HCT116 (cell line): ENCODE measurements at places on chromosomes 12 and 14.

DNA sequence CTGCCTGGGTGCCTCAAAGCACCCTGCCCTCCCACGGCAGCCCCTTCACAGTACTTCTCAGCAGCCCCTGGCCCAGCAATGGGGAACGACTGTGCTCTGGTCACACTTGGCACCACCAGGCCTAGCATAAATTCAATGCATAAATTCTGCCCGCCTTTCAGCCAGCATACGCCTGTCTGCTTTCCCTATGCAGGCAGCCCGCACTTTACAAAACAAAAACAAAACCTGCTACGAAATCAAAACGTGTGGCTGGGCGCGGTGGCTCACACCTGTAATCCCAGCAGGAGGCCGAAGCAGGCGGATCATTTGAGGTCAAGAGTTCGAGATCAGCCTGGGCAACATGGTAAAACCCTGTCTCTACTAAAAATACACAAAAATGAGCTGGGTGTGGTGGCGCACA lies 33.5 kb downstream of the SNRNP35 start:
- DNase-seq = no peak

DNA sequence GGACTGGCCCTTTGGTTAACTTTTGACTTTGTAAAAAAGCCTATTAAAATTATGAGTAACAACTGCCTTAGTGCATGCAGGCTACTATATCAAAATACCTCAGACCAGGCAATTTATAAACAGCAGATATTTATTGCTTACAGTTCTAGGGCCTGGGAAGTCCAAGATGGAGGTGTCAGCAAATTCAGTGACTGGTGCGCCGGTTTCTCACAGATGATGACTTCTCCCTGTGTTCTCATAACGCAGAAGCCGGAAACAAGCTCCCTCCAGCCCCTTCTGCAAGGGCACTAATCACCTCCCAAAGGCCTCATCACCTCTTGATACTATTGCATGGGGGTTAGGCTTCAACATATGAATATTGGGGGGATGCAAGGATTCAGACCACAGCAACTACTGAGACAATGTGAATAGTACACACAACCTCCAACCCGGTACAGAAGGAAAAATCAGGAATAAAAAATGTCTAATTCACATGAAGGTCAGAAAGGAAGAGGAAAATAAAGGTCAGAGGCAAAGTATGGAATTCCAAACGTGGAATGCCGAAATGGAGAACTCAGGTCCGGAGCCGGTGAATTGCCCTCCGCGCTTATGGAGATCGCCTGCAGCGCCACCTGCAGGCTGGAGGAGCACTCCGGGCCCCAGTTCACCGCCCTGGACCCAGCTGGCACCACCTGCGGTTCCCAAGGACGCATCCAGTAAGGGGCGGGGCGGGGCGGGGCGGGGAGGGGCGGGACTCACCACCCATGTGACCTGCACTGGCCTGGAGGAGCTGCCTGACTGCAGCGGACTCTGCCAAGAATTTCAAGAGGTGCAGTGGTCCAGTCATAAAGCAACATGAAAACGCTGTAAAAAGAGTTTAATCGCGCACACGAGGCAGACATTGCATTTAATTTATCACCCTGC lies 203.4 kb downstream of the KIF26A start:
- peak; percentile 88 for DNase-seq

- peak; percentile 57 for DNase-seq
Observed at GRCh38 chr12:77122236-77122635, 56.9 kb upstream of the E2F7 start.

DNA sequence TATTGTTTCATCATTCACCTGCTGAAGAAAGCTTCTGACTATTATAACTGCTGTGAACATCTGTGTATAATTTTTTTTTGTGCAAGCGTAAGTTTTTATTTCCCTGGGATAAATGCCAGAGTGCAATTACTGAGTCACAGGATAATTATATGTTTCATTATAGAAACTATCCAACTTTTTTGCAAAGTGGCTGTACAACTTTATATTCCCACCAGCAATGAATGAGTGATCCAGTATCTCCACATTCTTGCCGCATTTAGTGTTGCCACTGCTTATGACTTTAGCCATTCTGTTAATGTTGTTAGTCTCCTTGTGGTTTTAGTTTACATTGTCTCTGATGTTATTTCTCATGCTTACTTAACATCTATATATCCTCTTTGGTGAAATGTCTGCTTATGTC lies 88.1 kb upstream of the CCDC175 start:
- no peak for DNase-seq

DNA sequence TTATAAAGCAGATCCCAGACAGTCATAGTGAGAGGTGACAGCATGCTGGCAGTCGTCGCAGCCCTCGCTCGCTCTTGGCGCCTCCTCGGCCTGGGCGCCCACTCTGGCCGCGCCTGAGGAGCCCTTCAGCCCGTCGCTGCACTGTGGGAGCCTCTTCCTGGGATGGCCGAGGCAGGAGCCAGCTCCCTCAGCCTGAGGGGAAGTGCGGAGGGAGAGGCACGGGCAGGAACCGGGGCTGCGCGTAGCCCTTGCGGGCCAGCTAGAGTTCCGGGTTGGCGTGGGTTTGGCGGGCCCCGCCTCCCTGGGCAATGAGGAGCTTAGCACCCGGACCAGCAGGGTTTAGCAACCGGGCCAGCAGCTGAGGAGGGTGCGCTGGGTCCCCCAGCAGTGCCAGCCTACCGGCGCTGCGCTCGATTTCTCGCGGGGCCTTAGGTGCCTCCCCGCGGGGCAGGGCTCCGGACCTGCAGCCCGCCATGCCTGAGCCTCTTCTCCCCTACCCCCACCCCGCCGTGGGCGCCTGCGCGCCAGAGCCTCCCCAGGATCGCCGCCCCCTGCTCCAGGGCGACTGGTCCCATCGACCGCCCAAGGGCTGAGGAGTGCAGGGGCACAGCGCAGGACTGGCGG lies 451.2 kb upstream of the DCN start:
- no peak for DNase-seq

DNA sequence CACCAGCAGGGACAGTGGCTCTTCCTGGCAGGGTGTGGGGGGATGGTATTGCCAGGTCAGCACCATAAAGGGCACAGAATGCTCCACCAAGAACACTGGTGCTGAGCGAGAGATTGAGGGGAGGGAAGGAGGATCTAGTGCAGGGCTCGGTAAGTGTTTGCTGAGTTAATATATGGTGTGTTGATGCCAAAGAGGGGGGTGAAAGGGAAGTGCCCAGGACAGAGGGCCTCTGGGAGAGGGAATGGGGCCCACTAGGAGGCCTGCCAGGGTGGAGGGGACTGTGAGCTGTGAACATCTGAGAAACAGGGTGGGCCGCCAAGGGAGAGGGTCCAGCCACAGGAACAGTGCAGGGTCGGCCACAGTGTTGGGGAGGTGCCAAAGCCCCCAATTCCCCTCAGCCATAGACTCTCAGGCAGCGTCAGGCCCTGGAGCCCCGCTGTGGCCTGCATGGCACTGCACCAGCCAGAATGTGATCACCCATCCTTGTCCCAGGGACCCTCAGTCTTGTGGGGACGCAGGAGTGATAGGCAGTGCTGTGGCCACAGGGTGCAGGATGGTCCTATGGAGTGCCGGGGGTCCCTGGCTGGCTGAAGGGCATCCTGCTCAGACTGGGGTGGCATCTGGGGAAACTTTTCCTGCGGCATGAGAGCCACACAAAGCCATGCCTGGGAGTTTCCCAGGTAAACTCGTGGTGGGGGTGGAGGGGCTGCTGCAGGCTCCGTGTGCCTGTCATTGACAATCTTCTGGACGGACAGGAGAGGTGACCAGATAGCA lies 11.9 kb downstream of the RIN3 start:
- no peak for DNase-seq

- no peak for DNase-seq
Observed at GRCh38 chr12:130212384-130212989, 50.2 kb downstream of the FZD10 start.

- no peak for DNase-seq
Observed at GRCh38 chr14:100203146-100203545, 35.8 kb upstream of the YY1 start.

GRCh38 chr12:46087916-46088439 lies 97.6 kb upstream of the SCAF11 start:
- no peak for DNase-seq

- no peak for DNase-seq
Observed at GRCh38 chr12:76639646-76640045, 80.1 kb upstream of the OSBPL8 start.

- DNase-seq = no peak
Observed at GRCh38 chr12:4091016-4091743, 182.4 kb upstream of the CCND2 start.

DNA sequence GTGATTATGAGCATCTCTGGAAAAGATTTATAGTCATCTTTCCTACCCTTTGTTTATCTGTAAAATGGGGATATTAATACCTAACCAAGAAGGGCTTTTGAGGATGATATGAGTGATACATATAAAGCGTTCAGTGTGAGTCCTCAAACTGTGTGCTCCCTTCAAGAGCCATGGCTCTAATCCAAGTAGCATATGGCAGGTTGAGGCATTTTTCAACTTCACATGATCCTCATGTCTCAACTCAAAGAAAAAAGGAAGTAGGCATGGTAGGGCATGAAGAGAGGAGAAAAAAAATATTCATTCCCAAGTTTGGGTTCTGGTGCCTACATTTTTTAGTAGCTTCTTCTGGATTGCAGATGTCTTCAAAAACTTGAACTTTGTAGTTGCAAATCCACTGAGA lies 286.3 kb upstream of the ATP2B1 start:
- no peak for DNase-seq

DNA sequence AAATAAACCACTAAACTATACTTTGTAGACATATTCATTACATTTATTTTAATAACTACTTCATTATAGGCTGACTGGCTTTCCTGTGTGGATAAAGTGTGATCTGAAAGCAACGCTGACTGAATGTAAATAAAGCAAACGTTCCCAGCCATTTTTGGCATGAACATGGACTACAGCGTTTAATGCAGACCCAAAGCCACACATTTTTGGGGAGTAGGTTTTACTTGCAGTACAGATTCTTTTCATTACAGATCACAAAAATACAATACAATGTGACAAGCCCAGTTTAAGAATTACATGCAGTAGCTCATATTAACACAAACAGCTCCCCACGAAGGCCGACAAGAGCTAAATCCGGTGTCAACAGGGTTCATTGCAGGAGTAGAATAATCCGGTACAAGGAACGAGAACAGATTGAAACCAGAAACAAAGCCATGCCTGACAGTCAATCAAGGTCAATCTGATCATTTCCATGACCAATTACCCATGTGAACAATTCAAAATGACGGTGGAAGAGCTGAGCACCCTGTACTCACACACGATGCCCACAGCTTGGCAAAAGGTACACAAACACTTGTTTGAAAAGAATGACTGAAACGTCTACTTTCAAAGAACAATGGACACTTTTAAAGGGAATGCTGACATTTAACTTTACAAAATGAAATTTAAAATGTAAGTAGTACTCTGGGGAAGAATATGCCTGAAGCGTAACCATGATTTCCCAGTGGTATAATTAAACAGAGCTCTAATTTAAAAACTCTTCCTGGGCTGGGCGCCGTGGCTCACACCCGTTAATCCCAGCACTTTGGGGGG lies 5.3 kb downstream of the BAG5 start:
- DNase-seq = no peak

- DNase-seq = peak; percentile 60
Observed at GRCh38 chr14:70257526-70257925, 68.8 kb upstream of the SLC8A3 start.

DNA sequence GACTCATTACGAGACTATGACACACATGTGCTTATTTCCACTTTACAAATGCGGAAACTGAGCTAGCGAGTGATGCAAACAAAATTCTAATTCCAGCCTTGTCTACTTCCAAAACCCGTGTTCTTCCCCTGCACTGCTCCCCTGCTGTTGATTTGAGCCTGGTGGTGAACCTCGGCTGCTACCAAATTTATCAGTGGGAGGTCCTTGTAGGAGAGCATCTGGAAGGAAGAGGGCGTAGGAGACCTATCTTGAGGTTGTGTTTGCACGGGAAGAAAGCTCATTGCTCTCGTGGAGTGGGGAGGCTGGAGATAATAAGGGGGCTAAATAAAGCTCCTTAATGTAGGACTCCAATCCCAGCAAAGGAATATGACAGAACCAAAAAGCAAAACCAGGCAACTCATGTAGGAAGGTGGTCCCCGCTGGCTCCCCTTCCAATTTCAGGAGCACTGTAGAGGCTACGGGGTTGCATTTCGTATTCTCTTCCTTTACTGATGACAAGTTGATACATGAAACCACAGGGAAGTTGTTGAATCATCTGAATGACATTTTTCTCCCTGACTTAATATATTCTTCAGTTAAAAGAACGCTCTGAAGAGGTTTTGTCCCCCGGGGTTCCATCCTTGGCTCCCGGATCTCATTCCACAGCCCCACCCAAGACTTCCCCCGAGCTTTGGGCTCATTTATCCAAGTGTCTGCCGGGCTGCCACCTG lies 52.6 kb downstream of the FZD10 start:
- DNase-seq = no peak

- no peak for DNase-seq
Observed at GRCh38 chr12:6030081-6030480, 85.0 kb upstream of the ANO2 start.

GRCh38 chr12:29149691-29150281 lies 708 bp downstream of the FAR2 start:
- DNase-seq = no peak

DNA sequence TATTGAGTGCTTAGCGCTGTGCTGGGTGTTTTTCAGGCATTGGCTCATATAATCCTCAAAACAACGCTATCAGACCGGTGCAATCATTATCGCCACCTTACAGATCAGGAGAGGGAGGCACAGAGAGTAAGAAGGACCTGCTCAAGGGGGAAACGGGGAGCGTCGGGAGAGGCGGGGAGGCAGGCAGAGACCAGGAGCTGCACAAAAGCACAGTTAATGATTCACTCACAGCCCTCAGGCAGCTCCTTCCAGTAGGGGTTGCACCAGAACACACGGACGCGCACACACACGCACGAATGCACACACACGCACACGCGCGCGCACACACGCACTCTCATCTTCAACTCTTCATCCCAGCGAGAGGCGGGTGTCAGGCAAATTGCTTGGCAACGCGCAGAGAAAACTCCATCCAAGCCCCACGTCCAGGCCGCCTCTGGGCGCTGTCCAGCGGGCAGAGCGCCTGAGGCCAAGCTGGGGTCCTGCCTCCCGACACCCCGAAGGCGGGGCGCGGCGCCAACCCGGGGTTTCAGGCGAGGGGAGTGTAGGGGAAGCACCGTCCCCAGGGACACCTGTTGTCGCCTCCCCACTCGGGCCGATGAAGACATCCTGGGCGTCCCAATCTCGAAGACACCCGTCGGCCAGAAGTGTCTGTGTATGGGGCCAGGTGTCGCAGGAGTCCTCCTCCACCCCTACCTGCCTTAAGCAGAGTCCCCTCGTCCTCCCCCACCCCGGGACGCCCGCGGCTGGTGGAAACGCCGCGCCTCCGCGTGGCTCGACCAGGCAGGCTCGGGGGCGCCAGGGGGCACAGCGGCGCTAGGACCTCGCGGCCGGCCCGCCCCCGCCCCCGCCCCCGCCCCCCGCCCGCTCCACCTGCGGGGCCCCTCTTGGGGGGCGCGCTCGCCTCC lies 35.5 kb upstream of the STON2 start:
- DNase-seq = no peak

DNA sequence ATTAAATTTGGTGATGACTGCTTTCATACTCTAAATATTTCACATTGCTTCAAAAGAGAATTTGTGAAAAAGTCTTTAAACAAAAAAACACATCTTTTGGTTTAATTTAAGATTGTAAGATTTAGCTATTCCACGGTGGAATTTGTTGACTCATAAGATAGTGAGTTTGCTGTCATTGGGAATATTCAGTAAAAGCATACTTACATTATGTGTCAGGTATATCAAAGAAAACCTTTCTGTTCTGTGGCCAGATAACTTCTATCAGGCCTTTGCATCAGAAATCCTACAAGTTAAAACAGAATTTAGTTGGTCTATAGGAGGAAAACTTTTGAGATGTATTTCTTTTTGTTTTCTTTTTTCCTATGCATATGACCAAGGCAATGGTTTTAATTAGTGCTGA lies 148.8 kb upstream of the E2F7 start:
- no peak for DNase-seq
